ENCODE measurements at places on chromosomes 2 and 18.

DNA sequence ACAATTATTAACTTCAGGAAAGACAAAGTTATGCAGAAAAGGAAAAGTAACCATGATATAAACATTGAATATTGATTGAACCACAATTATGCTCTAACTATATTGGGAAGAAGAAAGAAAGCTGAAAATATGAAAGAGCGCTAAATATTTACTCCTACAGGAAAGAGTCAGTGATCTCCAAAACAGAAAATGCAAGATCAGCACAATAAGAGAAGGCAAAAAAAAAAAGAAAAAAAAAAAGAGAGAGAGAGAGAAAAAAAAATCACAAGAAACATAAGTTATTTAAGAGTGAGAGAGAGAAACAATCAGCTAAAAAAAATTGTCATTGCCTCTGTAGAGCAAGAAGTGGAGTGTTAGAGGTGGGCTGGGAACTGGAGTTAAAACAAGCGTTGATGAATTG is 28.9 kb upstream of the ELAC1 start:
- DNase-seq, result no peak

GRCh38 chr2:121446647-121447241 is 83.9 kb upstream of the RNU4ATAC start:
- DNase-seq, result no peak

GRCh38 chr2:36539631-36540030 is 58.3 kb downstream of the FEZ2 start:
- DNase-seq, result no peak

- no peak for DNase-seq
Measured at GRCh38 chr18:27430595-27430994, 245.5 kb upstream of the CHST9 start.

- no peak for DNase-seq
Measured at GRCh38 chr2:124973396-124973795, 948.3 kb downstream of the CNTNAP5 start.

DNA sequence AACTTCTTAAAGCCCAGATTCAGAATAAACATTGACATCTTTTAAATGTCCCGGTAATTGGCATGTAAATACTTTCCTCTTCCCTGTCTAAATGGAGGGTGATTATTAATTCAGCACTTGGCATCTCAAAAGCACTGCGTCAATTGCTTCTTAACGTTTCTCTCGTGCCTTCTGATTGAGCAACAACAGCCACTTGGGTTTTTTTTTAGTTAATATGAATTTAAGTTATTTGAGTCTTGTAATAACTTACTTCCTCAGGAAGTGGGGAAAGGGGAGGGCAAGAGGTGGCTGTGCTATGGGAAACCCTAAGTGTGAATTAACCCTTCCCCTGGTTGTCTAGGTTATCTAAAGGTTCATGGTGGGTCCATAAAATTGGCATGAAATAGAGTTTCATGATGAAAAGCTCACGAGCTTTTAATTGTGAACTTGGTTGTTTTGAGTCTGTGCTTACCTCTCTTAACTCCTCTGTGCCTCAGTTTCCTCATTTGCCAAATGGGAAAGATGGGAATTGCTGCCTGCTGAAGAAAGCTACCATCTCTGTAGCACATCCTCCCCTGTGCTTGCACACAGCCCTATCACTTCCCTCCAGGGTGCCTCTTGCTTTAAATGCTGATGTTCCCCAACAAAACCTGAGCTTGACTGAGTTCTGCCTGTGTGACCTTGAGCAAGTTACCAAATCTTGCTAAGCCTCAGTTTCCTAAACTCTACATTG is 126.3 kb upstream of the BCL2L11 start:
- no peak for DNase-seq

GRCh38 chr2:30481323-30481800 is 34.3 kb downstream of the LCLAT1 start:
- DNase-seq, result no peak

DNA sequence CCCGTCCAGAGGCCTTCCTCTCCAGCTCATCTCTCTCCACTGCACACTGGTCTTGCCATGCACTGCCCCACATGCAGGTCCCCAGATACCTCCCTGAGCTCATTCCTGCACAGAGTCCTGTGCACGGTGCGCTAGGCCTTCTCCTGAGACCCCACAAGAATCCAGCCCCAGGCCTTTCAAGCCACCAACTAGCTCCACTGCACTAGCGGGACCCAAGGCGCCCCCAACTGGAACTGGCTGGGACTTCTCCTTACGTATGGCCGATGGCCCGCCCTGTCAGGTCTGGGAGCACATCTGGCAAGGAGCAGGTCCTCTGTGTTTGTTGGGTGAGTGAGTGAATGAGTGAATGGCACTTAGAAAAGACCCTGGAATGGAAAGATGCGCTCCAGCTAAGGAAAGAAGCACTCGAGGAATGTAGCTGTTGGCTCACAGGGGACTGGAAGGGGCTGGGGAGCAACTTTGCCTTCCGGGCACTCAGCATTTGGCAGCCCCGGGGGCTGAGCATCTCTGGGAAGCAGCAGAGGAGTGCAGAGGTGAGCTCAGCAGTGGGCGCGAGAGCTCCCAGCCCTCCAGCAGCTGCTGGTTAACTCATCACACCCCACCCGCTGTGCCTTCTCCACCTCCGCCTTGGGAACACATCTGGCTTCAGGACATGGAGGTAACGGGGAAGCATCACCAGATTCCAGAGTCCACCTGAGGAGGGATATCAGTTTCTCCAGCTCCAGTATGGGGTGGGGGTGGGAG is 223.1 kb downstream of the GLI2 start:
- no peak for DNase-seq

- DNase-seq, result no peak
Measured at GRCh38 chr2:204436230-204436629, 109.0 kb upstream of the PARD3B start.

DNA sequence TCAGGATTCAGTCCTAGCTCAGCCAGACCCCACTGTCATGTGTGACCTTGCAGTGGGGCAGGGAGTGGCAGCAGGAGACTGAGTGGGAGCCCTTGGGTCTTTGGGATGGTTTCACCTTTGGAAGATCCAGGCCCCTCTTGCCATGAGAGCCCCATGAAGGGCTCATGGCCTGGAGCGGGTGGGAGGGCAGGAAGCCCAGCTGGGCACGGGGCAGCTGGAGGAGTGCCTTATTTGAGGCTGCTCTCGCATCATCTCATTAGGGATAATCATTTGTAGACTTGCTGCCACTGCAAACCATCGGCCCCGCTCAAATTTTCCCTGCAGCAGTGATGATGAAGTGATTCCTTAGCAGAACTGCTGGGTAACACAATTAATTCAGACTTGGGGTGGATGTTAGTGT is 73.9 kb downstream of the TGOLN2 start:
- DNase-seq, result no peak

GRCh38 chr2:232876978-232877441 is 6.9 kb downstream of the SNORC start:
- DNase-seq, result no peak

DNA sequence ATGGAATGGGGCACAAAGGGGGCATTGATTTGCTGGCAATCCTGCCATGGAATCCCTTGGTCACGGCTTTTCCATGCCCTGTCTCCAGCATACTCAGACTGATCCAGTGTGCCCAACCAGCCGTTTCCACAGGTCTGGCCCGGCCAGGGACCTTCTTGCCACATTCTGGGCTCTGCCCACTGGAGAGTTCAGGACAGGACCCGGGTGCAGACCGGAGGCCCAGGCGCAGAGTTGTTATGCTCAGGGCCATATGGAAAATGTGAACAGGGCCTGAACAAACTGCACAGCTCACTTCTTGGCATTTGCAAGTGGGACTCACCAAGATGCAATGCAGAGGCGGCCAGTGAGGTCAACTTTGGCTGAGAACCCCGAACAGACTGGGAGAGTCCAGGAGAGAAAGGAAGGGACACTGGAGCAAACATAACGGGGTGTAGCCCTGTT is 15.6 kb upstream of the ASAP2 start:
- DNase-seq, result no peak

DNA sequence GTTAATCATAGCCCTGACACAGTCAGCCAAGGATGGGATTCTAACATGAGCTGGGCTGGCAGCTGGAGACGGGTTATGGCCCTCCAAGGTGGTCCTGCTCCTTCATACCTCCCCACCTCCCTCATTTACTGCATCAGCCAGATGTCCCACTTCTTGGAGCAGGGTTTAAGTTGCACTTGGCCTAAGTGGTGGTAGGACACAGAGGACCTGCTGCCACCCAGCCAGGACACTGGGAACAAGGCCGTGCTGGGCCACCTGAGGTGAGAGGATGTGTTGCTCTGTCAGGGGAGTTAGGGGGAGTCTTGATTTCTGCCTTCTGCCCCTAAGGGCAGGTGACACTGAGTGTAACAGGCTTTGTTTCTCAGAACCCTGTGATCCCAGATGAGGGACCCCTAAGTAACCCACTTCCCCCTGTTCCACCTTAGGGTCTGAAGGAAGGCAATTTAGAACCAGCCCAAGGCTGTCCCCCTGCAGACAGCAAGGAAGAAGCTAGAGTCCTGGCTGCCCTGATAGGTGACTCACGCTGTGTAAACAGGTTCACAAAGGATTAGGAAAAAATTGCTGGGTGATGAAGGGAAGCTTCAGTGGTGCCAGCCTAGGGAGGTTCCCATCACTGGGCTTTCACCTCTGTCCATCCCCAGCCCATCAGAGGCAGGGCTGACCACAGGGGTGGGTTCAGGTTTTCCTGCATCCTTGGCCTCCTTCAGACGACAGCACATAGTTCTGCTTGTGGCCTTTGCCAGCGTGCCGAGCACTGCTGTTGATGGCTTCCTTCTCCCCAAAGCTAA is 114.3 kb upstream of the MCFD2 start:
- DNase-seq, result no peak

GRCh38 chr2:54628418-54628817 is 95.0 kb upstream of the EML6 start:
- no peak for DNase-seq

DNA sequence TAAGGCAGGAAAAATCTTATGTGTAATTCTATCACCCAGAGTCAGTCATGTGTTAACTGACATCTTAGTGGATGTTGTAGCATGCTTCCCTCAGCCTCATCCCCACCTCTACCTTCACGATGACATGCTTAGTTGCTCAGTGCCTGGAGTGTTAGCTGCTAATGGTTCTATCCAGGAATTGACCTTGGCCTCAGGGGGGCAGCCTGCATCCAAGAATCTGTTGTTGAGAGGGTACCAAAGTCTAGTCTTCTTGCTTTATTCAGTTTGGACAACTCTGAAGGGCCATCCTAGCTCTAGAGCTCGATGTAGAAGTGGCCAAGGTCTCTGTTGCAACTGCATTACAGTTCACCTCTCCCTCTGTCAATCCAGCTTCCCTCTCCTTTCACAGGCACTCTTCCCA is 61.2 kb downstream of the ACYP2 start:
- no peak for DNase-seq

GRCh38 chr2:20353241-20353992 is 2.8 kb upstream of the PUM2 start:
- DNase-seq, result no peak

DNA sequence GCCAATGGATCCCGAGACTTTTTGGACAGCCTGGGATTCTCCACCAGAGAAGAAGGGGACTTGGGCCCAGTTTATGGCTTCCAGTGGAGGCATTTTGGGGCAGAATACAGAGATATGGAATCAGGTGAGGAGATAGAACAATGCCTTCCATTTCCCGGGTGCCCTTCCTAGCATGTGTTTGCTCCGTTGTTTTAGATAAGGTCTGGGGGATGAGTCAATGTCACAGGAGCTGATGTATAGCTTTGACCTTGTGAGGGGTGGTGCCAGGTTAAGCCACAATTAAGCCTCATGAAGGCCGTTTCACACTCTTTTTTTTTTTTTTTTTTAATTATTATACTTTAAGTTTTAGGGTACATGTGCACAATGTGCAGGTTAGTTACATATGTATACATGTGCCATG is 4.7 kb downstream of the TYMS start:
- DNase-seq, result no peak
